NCI-H748 treated with DMSO at 0.1 percent for 48 hours (cell line): ENCODE measurements at places on chromosomes 1 and 21.

- DNase-seq, result no peak
Observed at GRCh38 chr1:210771131-210771530, 362.8 kb downstream of the KCNH1 start.

DNA sequence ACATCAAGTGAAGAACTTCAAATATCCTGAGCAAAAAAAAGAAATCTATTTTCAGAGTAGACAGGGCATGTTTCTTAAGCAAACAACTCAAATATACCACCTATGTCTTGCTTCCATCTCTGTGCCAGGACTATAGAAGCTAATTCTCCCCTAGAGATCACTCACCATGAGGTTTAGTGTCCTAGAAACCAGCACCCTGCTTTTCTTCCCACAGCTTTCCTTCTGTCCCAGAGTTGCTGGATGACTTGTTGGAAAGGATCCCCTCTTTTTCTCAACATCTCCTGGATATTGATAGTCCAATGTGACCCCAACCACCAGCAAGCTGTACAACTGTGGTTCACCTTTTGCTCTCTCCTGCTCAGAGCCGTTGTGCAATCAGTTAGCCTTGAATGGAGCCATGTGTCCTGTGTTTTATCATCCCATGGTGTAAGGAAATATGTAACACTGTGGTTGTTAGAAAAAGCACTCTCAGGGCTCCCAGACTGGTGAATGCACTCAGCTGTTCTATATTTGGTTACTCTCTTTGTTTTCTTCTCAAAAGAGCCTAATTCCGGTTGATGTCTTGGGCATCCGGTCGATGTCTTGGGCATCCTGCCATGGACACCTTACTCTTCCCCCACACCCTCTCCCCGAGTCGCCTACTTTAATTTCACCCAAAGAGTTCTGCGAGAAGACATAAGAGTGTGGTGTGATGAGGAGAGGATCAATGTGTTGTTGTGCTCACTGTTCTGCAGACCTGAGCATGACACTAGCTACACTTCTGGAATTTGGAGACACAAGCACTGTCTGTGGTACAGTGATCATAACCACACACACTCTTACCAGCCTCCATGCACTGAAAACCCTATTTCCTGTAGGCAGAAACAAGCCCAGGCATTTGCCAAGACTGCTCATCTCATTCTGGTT, 1.7 kb downstream of the TNFSF4 start:
- no peak for DNase-seq

DNA sequence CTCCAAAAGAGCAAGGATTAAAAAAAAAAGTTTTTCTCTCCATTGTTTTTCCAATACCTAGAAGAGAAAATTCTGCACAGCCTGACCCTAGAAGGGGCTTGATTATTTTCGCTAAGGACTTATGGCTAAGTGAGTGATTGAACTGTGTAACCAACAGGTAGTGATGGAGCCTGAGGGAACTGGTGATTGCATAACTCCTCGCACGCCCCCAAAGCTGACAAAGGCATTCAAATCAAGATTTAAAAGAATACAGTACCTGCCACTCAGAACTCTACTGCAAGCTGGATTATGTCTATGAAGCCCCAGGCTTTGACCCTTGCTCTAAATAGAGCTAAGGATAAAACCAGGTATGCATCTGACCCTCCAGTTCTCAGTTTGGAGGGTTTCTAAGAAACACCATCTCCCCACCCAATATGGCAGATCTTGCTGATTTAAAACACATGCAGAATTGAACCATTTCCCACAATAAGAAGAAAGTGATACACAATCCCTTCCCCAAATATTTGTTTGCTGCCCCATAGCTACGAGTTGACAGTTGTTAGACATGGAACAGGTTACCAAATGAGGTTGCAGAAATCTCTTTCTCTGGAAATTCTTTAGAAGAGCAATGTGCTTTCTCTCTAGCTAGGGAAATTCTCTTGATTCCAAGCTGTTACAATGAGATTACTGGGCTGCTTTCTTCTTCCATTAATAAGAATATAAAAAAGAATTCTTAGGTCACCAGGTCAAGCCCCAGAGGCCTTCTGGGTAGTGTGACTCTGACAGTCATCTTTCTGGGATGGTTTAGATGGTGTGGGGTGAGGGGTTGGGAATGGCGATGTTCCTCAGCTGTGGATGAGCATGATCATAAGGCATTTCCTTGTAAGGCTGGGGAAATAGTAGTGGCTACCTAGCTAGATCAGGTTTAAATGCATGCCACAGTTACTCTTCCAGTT, 35.1 kb downstream of the FGGY start:
- no peak for DNase-seq

DNA sequence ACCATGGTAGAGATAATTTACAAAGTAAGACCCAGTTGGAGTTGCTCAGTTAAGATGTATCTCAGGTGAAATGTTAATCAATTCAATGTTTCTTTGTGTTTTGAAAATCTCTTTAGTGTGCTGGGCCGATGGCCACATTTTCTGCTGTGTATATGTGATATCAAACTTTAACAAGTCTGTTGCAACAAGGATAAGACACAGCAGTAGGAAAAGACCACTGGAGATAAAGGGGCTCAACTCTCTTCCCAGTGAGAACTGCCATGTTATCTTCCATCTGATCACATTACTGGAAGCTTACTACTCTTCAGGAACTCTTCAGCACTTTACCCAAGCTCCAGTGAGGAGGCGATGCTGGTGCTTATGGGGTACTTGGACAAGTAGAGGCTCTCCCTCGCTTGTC, 227.7 kb downstream of the NFIA start:
- no peak for DNase-seq

DNA sequence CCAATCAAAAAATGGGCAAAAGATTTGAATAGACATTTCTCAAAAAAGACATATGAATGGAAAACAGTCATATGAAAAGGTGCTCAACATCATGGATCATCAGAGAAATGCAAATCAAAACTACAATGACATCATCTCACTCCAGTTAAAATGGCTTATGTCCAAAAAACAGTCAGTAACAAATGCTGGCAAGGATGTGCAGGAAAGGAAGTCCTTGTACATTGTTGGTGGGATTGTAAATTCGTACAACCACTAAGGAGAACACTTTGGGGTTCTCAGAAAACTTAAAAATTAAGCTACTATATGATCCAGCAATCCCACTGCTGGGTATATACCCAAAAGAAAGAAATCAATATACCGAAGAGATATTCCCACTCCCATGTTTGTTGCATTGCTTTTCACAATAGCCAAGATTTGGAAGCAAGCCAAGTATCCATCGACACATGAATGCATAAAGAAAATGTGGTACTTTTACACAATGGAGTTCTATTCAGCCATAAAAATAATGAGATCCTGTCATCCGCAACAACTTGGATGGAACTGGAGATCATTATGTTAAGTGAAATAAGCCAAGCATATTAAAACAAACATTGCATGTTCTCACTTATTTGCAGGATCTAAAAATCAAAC, 17.9 kb downstream of the GBP5 start:
- DNase-seq, result peak; percentile 79

DNA sequence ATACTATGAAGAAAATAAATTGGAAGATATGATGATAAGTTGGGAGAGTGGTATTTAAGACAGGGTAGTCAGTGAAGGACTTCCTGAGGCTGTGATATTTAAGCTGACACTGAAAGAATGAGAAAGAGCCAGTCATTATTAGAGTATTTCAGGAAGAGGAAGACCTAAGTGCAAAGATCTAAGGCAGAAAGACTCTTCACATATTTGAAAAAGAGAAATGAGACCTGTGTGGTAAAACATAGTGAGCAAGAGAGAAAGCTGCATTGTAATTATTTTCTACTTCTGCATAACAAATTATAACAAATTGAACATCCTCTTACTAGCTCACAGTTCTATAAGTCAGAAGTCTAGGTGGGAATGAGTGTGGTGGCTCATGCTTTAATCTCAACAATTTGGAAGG, 34.6 kb upstream of the DOCK7 start:
- no peak for DNase-seq

DNA sequence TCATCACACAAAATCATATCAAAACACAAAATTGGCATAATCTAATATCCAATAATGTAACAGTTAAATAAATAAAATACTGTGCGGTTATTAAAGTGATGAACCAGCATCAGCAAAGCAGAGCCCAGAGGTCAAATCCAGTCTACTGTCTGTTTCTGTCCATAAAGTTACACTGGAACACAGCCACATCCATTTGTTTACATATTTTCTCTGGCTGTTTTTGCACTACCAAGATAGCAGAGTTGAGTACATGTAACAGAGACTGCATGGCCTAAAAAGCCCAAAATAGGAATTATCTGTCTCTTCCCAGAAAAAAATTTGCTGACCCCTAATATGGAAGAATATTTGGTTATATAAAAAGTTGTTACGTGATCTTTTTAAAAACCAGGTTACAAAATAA, 242.2 kb upstream of the DMRTA2 start:
- no peak for DNase-seq

DNA sequence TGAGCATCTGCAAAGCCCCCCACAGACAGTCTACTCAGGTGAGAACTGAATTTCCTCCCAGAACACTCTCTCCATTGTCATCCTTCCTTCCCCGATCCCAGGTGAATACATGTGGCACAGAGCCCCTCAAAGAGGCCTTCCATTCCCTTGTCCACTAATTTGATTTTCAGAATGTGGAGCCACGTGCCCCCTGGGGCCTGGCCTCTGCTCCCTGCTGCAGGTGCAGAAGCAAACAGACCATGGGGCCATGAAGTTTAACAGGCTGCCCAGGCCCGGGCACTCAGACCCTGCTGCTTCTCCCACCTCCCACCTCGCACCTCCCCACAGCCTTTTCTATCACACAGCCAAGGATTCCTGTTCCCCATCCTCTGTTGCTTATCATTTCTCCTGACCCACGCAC, 243.8 kb upstream of the RAB4A start:
- no peak for DNase-seq

- DNase-seq, result no peak
Observed at GRCh38 chr1:163063143-163063542, 6.0 kb upstream of the RGS4 start.

GRCh38 chr1:24199291-24199900, 12.3 kb upstream of the IFNLR1 start:
- peak; percentile 22 for DNase-seq

DNA sequence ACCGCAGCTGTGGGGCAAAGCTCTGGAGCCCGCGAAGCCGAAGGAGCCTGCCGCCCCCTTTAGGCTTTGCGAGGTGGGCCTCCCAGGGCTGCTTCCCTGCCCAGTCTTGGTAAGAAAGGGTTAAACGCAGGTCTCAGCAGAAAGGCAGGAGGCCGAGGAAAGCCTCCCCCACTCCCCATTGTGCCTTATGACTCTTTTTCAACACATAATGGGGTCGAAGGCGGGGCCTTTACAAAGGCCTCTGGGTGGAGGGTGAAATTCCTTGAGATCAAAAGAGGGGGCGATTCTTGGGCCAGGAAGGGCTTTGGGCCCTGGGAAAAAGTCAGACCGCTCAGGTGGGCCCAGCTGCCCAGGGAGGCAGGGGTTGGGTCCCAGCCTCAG, 880 bp downstream of the ALPL start:
- no peak for DNase-seq

DNA sequence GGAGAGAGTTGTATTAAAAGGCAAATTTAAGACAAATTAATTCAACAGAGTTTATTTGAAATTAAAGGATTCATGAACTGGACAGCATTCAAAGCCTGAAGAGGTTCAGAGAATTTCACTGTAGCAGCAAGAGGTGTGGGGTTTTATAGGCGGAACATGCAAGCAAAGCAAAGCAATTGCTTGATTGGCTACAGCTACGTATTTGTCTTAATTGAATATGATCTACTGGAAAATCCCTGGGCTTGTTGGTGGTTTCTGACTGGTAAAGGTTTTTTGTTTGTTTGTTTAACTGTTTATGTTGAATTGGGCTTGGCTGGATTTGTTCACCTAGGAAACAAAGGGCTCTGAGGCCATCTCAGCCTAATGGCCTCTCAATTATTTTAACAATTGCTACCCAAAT, 61.5 kb downstream of the KCNK1 start:
- DNase-seq, result no peak

- no peak for DNase-seq
Observed at GRCh38 chr1:42552636-42553035, 89.5 kb downstream of the CCDC30 start.

- no peak for DNase-seq
Observed at GRCh38 chr1:44084998-44085675, 33.5 kb upstream of the KLF17 start.

DNA sequence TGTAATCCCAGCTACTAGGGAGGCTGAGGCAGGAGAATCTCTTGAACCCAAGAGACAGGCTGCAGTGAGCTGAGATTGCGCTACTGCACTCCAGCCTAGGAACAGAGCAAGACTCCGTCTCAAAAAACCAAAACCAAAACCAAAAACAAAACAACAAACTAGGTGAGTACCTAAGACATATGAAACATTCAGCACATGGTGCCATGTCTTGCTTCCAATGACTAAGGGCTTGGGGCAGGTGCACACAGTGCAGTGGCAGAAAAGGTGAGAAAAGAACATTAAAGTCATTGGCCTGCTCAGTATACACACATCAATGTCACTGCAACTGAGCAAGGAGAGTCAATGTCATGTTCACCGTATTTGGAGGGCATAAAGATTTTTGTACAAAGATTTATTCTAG, 4.1 kb upstream of the ACTA1 start:
- DNase-seq, result no peak

DNA sequence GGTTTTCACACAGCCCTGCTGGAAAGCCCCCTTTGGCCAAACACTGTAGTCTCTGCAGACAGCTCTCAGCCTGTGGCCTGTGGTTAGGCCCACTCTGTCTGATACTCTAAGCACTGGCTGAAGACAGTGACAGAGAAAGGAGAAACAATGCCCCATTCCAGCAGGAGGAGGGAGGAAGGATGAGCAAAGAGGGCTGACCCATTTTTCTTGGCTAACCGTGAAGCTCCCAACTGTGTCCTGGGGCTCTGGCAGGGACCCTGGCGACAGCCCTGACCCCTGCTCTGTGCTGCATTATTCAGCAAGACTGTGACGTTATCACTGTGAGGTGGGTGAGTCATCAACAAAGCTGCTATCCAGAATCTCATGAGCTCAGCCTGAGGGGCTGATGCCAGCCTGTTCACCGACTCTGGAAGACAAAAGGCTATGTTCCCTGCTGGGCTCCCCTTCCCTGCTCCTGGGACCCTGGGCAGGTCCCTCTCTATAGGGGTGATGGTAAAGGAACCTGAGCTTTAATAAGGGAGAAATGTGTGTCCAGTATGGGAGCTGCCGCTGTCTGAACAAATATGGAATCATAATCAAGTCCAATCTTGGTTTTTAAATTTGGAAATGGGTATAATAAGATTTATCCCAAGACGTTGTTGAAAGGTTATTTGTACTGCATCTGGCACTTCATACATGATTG, 107.0 kb downstream of the RHOU start:
- no peak for DNase-seq

DNA sequence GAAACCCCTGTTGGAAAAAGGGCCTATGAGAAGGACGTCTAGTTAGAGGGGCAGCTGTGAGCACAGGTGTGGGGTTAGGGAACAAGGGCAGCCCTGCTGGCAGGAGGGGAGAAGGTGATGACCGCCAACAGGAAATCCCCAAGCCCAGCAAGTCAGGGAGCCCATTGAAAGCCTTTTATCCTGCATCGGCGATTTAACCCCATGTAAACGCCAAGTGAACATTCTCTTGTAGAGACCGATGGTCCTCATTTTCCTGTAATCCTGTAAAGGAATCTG, 1.1 kb upstream of the BSND start:
- DNase-seq, result no peak

- DNase-seq, result no peak
Observed at GRCh38 chr1:193629875-193630274, 443.5 kb upstream of the B3GALT2 start.
